ENCODE measurements at places on chromosomes 1 and 21.

DNA sequence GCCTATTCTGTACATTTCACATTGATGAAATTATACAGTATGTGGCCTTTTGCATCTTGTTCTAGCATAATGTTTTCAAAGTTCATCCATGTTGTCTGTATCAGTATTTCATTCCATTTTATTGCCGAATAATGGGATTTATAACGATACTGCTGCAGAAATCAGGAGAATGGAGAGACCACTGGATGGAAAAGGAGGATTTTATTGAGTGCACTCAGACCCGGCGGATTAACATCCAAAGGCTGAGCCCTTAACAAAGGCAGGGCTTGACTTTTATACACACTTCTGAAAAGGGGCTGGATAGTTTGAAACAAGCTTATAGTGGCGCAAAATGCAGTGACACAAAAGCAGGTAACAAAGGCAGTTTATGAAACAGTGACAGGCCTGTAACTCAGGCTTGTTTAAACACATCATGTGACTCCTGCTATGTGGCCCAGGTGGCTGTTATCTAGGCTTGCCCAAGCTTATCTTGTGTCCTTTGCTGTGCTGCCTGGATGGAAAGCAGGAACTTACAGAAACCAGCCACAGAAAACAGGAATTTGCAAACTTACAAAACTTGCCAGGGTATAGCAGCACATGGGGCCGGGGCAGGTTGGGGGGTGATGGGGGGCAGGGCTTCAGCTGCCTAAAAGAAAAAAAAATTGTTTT, 32.8 kb upstream of the KCNJ15 start:
- peak; percentile 14 for DNase-seq

DNA sequence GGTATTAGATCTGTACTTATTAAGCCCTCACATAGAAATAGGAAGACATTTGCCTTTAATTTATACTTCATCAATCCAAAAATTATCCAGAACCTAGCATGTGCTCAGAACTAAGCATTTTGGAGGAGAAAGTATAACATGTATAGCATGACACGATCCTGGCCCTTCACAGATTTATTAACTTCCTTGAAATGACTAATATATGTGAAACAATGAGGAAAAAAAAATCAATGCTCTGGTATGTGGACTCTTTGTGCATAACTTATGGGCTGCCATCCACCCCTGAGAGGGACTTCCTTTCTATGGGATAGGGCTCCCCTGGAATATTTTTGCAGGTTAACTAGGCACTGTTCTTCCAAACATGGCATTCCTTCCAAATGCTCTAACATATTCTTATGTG, 36.6 kb downstream of the CCDC185 start:
- DNase-seq, result no peak

- no peak for DNase-seq
Observed at GRCh38 chr1:212261361-212261929, 23.8 kb upstream of the PPP2R5A start.

DNA sequence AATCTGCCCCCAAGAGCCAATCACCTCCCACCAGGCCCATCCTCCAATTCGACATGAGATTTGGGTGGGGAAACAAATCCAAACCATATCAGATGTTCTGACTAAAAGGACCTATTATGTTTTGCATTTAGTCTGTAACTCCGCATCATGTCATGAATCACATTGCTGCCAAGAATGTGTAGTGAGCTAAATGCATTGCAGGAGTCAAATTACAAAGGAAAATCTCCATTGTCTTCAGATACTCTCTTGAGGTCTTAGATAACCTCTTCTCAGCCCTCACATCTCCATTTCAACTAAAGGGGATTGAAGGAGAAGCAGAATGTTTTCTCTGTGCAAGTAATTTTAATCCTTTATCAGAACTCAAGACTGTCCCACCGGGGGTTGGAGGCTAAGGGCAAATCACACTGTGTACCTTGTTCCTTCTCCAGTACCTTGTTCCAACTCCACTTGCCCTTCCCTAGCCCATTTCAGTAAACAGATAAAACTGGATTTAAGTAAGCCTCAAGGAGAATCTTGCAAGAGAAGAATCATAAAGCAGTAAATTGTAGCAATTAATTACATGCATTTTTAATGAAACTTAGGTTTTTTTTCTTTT, 34.1 kb downstream of the EXTL2 start:
- DNase-seq, result no peak

DNA sequence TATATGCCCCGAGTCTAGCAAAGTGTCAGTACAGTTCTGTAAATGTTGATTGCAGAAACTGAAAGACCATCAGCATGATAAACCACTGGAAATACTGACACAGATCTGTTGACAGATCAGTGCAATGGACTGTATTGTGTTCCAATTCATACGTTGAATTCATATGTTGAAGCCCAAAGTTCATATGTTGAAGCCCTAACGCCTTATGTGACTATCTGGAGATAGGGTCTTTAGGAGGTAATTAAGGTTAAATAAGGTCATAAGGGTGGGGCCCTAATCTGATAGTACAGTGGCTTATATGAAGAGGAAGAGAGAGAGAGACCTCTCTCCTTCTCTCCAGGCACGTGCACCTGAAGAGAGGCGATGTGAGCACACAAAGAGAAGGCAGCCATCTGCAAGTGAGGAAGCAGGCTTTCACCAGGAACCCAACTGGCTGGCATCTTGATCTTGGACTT, 144.7 kb downstream of the MRPL39 start:
- DNase-seq, result no peak

DNA sequence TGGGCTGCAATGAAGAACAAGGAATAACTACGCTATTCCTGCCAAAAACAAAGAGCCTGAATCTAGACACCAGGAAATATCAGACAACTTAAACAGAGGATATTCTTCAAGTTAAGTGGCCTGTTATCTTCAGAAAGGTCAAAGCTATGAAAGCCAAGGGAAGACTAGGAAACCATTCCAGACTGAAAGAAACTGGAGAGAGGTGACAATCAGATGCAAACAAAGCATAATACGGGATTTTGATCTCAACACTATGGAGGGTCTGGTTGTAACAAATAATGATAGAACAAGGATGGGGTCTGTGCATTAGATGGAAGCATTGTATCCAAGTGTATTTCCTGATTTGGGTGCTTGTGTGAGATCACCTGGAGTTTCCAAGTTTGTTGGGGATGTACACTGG, 2.7 kb downstream of the EPRS1 start:
- DNase-seq, result no peak

- no peak for DNase-seq
Observed at GRCh38 chr1:112998592-112999235, 42.7 kb upstream of the SLC16A1 start.

DNA sequence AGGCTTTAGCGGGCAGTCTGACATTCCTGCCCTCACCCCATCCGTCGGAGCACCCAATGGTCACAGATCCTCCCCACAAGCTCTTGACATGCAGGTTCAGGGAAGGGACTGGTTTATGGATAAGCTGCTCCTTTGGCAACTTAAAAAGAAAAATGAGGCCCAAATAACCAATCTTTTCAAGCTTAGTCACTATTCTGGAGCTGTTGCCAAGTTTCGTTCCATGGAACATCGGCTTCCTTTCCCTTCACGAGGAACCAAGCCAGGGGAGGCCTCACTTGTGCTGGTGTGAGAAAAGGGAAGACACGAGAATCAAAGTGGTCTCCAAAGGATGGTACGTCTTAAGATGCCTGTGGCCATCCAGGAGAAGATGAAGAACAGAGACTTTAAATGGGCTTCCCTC, 46.1 kb upstream of the LPAR3 start:
- no peak for DNase-seq

DNA sequence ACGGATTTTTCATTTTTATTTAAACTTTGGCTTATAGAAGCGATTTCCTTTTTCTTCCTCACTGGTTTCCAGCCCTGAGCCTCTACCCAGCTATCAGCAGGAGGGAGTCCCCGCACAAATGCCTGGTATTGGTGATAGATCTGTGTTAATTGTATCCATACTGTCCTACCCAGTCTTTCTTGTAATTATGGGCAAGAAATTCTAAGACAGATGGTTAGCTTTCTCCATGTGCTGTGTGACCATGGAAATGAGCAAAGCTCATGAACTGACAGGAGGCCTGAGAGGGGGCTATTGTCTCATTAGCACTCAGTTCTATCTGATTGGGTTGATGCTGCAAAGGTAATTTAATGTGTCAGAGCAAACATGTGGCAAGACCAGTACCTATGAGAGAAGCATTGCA, 108.1 kb upstream of the IVNS1ABP start:
- no peak for DNase-seq

- no peak for DNase-seq
Observed at GRCh38 chr1:201690528-201690927, 138.4 kb upstream of the IPO9 start.

- peak; percentile 61 for DNase-seq
Observed at GRCh38 chr1:31745096-31745945, 18.8 kb downstream of the ADGRB2 start.

- no peak for DNase-seq
Observed at GRCh38 chr1:175005085-175005783, 5.5 kb downstream of the CACYBP start.

DNA sequence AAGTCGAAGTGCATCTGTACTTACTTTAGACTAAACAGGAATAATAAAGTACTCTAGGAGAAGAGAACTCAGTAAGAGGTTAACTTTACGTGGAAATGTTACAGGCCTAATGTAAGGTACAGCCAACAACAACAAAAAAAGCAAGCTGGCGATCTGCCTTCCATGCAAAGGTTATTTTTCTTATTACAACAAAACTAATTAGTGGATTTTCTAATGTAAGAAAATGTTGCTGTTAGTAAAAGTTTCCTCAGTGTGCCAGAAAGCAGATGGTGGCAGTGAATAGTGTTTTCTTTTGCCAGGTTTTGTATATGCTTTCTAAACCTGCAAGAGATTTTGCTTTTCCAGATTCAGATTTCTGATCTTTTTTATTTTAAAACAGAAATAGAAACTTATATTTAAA, 179.2 kb downstream of the NFIA start:
- no peak for DNase-seq

DNA sequence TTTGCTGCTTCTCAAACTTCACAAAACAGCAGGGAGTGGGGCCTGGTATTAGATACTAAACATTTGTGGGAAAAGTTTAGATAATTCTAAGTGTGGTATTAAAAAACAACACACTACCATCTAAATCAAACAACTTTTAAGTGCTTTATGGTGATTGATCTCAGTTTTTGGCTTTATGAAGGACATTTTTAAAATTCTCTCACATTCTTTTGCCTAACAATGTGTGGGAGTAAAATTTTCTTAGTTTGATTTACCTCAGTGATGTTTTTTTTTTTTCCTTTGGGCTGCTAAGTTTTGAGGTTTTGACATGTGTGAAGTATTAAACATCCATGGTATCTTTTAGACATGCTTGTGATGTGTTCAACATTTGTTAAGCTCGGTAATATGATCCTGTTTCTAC, 116.2 kb downstream of the DISP1 start:
- DNase-seq, result no peak

DNA sequence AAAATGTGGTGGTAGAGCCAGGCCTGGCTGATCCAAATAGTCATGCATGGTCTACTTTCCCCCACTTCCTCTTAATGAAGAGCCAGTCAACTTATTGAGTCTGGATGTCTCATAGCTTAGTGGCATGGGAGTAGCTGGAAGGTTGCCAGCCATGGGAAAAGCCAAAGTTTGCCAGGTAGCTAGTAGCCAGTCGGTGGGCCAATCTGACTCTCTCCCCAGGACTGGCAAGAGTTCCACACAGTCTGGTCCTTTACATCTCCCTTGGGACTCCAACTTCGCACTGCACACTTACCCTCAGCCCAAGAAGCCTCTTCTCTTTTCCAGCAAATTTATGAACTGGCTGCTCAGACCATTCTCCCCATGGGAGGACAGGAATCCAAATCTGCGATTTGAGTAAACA, 8.3 kb downstream of the WARS2 start:
- no peak for DNase-seq

- no peak for DNase-seq
Observed at GRCh38 chr1:247430434-247430833, 14.5 kb downstream of the NLRP3 start.

All from ACHN (cell line).